B cell (primary cell): ENCODE measurements at places on chromosomes 2 and 18. TPM values are rescaled to one million over a fixed set of nuclear protein-coding genes. Genes with fewer than 3 reads are reported as not detected.
A peak's percentile ranks its signal among the peaks of the same experiment; 100 is the strongest.

Gene KLF7
- total RNA-seq: 81.2 and 93.2 TPM in 2 replicates

Gene SERPINB3
- total RNA-seq: not detected in 2 replicates

Gene ANKRD30B
- total RNA-seq: not detected in 2 replicates

DNA sequence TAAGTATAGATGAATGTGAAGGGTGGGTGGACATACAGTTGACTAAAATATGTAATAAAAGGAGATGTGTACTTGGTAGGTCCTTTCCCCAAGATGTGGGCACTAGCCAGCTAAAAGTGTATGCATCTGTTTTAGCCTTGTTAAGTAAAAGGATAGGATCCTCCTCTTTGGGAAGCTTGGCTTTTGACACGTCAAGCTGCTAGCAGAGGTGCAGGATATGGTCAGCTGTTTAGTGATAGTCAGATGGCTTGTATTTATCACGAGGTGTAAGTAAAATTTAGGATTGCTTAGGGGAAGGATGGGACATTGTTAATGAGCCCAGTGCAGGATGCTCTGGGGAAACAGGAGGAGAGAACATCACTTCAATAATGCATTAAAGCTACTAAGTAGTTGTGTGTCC is 1.5 kb downstream of the MFSD6 start:
- DNase-seq: no peak

DNA sequence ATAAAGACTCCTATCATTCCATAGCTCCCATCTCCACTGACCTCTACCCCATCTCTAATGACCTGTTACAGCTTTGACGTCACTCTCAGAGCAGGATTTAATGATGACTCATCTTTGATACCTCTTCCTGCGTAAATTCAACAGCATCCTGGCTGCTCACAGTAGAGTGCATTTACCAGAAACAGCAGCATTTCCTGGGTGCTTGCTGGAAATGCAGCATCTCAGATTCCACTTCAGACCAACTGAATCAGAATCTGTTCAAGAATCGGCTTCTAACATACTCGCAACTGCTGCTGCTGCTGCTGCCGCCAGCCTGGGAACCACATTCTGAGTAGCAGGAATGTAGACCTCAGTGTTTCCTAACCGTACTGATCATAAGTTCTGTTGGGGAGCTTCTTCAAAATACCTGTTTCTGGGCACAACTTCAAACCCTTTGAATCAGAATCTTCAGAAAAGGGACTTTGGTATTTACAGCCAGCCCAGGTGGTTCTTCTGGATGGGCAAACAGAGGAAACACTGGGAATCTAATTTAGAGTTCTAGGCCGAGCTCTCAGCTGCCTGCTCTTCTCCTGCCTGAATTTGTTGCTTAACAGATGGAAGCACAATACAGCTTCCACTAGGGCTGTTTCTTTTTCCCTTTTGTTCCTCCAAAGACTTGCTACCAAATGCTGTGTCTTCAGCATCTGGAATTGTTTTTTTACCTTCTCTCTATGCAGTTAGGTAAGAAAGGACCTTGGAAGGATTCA is 241.4 kb downstream of the NCKAP5 start:
- DNase-seq: no peak

DNA sequence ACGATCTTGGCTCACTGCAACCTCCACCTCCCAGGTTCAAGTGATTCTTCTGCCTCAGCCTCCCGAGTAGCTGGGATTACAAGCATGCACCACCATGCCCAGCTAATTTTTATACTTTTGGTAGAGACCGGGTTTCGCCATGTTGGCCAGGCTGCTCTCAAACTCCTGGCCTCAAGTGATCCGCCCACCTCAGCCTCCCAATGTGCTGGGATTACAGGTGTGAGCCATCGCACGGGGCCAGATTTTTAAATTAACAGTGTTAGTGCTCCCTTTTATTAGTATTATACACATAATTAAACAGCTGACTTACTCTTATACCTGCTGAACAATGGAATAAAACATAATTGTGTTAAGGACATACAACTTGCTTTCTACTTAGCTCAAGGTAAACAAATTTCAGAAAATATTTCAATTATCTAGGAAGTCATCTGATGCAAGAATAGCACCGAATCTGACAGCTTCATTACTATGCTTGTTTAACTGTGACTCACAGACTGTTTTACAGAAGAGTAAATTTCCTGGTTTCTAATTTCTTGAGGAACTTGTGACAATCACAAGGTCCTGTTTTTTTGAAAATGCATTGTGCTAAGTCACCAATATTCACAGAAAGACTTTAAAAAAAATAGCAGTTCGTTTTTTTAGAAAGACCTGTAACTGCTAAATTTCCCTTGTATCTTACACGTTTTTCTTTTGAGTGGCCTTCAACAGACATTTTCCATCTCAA is 51.2 kb downstream of the SPIRE1 start:
- DNase-seq: no peak

- DNase-seq: no peak
Measured at GRCh38 chr2:54076586-54076985, 38.8 kb upstream of the ACYP2 start.

DNA sequence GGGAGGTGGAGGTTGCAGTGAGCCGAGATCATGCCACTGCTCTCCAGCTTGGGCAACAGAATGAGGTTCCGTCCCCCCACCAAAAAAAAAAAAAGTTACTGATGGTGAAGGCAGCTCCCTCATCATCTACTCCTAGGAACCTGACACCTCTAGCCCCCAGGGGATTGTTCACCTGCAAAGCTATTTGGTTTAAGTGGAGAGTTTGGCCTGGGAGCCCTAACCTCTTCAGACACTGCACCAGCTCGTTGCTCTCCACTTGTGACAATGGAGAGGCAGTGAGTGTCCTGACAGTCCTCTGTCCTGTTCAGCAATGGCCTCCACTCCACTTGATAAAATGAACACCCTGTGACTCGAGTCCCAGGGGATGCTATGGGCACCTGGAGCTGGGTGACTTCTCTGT is 43.5 kb downstream of the ATP6V1C2 start:
- no peak for DNase-seq

Gene DSEL
- total RNA-seq: 0.32 and 0.37 TPM in 2 replicates

- DNase-seq: peak; percentile 14
Measured at GRCh38 chr2:148042219-148042618, 21.3 kb downstream of the MBD5 start.

GRCh38 chr18:26545335-26546123 is 2.8 kb downstream of the KCTD1 start:
- DNase-seq: no peak

- no peak for DNase-seq
Measured at GRCh38 chr18:78297048-78297447, 682.6 kb upstream of the SALL3 start.

GRCh38 chr2:33184041-33184440 is 237.3 kb downstream of the LTBP1 start:
- no peak for DNase-seq
